Right hindlimb (tissue), 1 donor: ENCODE measurements at places on chromosomes 7 and 10.

DNA sequence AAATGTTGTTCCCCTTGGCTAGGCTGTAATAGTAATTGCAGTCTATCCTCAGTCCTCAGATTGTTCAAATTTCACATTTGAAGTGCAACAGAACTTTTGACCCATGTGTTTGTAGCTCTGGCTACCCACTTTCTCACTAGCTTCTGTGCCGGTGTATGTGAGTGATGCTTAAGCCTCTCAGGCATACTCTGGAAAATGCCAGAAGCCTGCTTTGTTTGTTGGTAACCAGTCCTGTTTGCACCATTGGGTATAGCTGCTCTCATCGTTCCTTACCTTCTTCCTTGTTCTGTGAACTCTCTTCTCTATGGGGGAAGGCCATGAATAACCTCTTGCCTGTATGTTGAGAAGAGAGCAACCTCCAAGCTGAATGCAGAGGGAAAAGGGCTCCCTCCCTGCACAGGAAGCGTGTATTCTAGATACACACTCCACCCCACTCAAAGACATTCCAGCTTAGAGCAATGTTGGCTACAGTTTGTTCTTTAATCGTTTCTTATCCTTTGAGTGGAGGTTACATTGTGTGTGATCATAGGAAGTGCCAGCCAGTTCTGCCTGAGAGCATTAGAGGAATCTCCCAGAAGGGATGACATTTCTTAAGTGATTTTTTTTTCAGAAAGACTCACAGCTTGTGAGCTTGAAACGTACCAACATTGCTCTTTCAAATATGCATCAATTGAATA lies 40.5 kb downstream of the C1QL3 start:
- no peak for DNase-seq

DNA sequence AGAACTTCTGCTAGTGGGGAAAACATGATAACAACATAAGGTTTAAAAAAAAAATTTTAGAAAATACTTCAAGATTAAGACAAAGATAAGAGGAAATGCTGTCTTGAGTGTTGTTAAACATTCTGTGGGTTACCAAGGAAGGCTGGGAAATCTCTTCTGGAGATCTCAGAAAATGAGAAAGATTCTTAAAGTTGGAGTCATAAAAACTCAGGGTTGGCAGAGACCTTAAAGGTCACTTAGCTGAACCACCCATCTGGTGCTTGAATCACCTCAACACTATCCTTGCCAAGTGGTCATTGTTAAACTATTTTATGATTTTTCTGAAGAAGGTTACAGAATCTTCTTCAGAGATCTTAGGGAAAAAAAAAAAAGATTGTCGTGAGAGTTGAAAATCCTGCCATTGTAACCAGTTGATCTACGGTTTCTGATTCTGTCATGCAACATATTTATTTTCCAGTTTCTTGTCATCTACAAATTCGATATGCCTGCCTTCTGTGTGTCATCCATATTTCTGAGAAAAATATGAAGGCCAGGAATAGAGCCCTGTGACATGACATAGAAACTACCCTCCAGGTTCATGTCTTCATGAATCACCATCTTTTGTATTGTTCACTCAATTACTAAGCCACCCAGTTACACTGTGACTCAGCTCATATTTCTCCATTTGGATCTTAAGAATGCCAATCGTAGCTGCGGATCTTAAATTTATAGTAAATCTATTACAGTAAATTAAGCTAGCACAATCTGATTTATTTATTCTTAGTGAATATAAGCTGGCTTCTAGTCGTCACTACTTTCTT lies 179.2 kb downstream of the ST7 start:
- no peak for DNase-seq

- DNase-seq: no peak
Measured at GRCh38 chr10:10460451-10460850, 557.2 kb upstream of the CELF2 start.

GRCh38 chr7:121371883-121372282 lies 24.2 kb downstream of the FAM3C start:
- no peak for DNase-seq

DNA sequence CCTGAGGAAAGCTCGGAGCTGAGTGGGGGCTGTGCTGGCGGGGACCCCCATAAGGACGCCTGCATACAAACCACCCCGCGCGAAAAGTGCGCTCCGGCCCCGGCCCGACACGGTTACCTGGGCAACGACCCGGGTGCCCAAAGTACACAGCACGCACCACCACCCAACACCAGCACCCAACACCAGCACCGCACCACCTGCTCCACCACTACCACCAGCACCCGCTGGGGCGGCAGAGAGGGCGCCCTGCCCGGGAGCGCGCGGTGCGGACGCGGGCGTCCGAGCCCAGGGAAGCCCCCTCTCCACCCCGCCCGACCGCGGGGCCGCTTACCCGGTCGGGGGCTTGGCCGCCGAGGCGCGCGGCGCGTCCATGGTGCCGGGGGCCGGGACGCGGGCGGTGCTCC lies 345 bp downstream of the COBL start:
- peak; percentile 34 for DNase-seq

- no peak for DNase-seq
Measured at GRCh38 chr10:22693371-22693784, 21.0 kb downstream of the PIP4K2A start.

DNA sequence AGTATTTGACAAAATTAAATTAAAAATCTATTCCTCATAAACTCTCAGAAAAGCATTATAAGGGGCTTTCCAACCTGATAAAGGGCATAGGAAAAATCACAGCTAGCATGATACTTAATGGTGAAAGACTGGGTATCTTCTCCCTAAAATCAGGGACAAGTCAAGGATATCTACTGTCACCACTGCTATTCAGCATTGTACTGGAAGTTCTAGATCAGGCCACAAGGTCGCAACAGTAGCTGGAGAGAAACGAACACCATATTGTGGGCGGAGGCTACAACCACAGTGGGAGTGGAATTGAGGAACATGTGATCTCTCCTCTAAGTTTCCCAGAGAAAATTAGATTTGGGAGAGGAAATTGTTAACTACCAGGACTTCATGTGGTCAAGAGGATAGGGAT lies 70.0 kb upstream of the NAMPT start:
- DNase-seq: no peak

- no peak for DNase-seq
Measured at GRCh38 chr7:78792006-78792405, 661.5 kb downstream of the MAGI2 start.

- no peak for DNase-seq
Measured at GRCh38 chr10:104925232-104925851, 284.3 kb downstream of the SORCS3 start.

DNA sequence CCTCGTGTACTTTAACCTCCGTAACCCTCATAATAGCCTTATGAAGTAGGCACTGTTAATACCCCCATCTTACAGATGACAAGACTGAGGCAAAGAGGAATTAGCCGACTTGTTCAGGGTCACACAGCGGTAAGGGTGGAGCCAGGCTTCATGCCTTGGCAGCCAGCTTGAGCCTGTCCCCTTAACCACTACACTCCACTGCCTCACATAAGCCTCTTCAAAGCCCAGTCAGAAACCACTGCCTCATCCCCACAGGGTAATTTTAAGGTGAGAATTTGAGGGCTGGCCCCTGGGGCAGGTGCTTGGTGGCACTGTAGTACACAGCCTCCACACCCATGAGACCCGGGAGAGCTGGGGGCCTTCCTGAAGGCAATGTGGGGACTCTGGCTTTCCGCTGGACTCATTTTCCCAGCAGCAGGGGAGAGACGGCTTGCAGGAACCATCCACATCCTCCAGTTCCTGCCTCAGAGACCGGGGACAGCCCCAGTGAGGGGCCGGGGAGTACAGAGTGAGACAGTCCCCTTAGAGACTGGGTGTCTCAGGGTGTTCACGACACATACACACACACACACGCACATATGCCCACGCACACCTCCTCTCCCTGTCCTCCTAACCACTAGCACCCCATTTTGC lies 7.6 kb upstream of the C10orf105 start:
- DNase-seq: no peak

DNA sequence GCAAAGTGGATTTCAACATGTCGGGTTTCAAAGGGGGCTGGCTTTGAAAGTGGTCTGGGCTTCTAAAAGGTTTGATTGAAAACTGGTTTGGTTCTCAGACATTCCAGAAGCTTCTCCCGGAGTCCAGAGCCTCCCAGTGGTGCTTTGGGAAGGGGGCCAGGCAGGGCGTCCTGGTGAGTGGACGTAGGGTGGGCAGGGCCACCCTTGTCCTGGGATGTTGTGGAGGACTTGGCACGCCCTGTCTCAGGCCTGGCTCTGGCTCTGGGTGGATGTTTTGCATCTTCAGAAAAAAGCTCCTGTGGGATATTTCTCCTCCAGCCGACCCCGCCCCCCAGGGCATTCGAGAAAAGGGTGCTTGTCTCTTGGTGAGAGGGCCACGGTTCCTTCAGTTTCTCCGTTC lies 31.2 kb downstream of the GRIFIN start:
- no peak for DNase-seq

DNA sequence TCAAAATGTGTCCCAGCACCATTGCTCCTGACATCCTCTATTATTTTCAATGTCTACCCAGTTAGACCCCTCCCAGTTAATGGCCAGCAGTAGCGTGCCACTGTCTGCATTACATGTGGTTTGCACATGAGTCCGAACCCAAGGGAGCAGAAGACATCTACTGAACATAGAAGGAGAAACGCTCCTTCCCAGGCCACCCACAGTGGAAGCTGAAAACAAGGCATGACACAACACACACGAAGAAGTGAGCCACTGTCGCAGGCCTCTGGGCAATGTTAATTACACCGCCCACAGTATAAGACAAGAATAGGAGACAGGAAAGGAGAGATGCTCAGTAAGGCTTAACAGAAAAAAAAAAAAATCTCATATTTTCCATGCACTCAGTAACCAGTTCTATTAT lies 50.5 kb downstream of the MKX start:
- no peak for DNase-seq

GRCh38 chr10:63692220-63692896 lies 171.2 kb downstream of the REEP3 start:
- peak; percentile 46 for DNase-seq

DNA sequence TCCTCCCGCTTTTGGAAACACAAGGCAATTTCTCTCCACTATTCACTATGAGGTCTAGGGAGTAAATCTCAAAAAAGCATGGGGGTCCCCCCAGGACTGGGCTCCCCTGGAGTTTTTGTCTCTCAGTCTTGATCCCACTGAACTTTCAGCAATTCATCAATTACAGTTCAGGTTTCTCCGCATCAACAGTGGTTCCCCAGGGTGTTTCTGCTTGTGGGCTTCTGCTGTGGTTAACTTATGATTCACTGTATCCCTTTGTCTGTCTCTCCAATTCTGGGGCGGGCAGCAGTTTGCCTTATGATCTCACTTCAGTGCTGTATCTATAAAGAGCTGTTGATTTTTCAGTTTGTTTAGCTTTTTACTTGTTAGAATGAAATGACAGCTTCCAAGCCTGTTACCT lies 142.6 kb upstream of the CDC14C start:
- DNase-seq: no peak

- DNase-seq: no peak
Measured at GRCh38 chr7:107147464-107148393, 21.1 kb upstream of the HBP1 start.

GRCh38 chr10:84547616-84548015 lies 219.2 kb downstream of the CCSER2 start:
- DNase-seq: no peak

GRCh38 chr7:107035446-107035845 lies 9.1 kb upstream of the PRKAR2B start:
- DNase-seq: no peak

DNA sequence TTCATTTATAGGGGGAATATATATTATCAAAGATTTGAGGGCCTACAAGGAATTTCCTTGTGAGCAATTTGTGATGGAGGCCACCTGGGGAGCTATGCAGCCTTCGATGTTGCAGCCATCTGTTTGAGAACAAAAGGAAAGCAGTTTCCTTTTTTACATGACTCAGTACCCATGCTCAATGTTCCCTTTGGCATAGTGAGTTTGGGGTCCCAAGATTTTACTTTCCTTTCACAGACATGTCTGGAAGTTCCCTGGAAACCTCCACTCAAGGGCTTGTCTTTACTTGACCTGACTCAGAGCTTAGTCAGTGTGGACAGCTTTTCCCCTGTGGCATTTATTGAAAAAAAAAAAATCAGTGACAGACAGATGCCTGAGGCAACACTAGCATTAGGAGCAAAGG lies 73.5 kb upstream of the VIPR2 start:
- DNase-seq: no peak

DNA sequence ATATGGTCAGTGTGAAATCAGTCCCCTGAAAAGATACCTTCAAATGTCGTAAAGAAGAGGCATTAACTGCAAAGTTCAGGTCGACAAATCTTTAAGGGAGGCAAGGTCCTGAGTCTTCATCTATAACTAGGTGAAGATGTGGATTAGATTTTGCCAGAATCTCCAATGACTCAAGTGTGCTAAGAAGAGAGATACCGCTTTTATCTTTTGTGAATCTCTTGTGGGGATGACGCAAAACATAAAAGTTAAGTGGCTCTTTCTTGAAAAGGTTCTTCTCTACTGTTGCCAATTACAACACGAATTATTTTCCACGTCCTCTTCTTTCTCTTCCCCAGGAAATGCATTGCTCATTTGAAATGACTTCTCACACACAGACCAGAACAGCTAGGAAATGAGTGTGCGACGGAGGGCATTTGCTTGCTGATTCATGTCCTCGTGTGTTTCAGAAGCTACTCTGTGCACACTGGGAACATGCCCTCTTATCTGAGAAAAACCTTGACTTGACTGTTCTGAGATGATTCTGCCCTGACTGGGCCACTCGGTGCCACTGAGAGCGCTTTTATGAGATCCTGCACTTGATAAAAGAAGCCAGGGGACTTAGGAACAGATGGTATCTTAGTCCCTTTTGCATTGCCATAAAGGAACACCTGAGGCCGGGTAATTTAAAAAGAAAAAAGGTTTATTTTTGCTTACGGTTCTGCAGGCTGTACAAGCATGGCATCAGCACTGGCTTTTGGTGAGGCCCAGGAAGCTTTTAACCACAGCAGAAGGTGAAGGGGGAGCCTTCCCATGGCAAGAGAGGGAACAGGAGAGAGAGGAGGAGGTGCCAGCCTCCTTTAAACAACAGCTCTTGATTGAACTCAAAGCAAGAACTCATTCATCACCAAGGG lies 169.5 kb upstream of the PFKP start:
- no peak for DNase-seq
